ENCODE measurements at places on chromosomes 7 and 10. TPM values are rescaled to one million over a fixed set of nuclear protein-coding genes. Genes with fewer than 3 reads are reported as not detected.

DNA sequence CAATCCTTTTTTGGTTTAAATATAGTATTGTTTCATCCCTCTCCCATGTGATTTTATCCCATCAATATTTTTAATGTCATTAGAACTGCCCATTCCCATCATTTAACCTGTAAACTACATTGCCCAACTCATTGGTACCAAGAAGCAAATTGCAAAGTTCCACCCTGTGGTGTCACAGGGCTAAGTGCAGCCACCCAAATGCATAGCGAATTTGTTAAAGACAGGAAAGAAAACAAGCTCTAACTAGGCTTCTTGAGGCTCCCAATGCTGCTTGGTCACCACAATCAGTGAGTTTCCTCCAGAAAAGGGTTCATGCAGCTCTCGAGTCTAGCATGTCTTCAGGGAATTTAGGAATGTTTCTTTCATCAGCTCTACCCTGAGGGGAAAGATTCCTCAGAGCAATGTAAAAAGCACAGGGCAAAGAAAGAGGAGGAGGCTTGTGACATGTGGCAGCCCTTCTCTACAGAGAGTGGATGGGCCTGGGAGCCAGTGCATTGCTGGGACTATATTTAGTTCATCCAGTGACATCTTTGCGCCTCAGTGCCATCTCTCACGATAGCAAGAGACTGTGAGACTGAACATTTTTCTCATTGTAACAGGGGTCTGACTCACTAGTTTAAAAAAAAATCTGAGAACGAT lies 58.1 kb downstream of the CAV1 start:
- no peaks in the 10 kb centered on the region for H3K4me1 ChIP-seq
- no peaks in the 10 kb centered on the region for H3K27me3 ChIP-seq
- H3K27ac ChIP-seq, result no peak overlapping the region

GRCh38 chr10:99431190-99431760 lies 851 bp upstream of the GOT1 start:
- peak overlapping the region; percentile 88 for H3K4me3 ChIP-seq
- H3K36me3 ChIP-seq, result no peaks in the 10 kb centered on the region
- peaks cover 17% of the 10 kb centered on the region for H3K4me1 ChIP-seq
- peak; percentile 73 for DNase-seq
- no peaks in the 10 kb centered on the region for H3K27me3 ChIP-seq
- H3K27ac ChIP-seq, result peak overlapping the region; percentile 95

- no peak overlapping the region for H3K27ac ChIP-seq
- no peaks in the 10 kb centered on the region for H3K27me3 ChIP-seq
These were observed 808.3 kb downstream of the REEP3 start for GRCh38 chr10:64329510-64329909.

DNA sequence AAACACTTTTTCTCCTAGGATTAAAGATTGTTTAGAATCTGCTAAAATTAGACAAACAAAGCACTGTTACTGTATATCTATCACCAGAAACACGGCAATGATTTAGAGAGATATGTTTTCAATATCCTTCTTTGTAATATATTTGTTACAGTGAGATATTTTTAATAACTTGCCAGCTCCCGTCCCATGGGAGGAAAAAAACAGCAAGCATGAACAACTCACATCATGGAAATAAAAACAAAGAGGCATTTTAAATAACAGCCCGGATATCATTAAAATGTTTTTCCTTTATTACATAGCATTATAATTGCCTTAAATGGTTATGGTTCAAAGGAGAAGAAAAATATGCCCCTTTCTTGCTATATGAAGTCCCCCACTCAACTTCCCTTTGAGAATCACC lies 272.1 kb downstream of the BMPER start:
- H3K27me3 ChIP-seq, result no peaks in the 10 kb centered on the region
- H3K4me1 ChIP-seq, result no peaks in the 10 kb centered on the region
- DNase-seq, result no peak
- H3K27ac ChIP-seq, result no peak overlapping the region
- no peak overlapping the region for H3K4me3 ChIP-seq
- H3K36me3 ChIP-seq, result no peaks in the 10 kb centered on the region

- no peaks in the 10 kb centered on the region for H3K4me1 ChIP-seq
- H3K36me3 ChIP-seq, result no peaks in the 10 kb centered on the region
- no peak overlapping the region for H3K27ac ChIP-seq
- DNase-seq, result no peak
- H3K4me3 ChIP-seq, result no peak overlapping the region
These were observed 10.9 kb downstream of the OGDHL start for GRCh38 chr10:49751216-49751615.

Gene GBX1
- total RNA-seq, result not detected

- no peak for DNase-seq
- H3K27me3 ChIP-seq, result no peaks in the 10 kb centered on the region
- no peaks in the 10 kb centered on the region for H3K4me1 ChIP-seq
- H3K36me3 ChIP-seq, result no peaks in the 10 kb centered on the region
- no peak overlapping the region for H3K27ac ChIP-seq
These were observed 166.6 kb downstream of the THSD7A start for GRCh38 chr7:11665357-11665756.

DNA sequence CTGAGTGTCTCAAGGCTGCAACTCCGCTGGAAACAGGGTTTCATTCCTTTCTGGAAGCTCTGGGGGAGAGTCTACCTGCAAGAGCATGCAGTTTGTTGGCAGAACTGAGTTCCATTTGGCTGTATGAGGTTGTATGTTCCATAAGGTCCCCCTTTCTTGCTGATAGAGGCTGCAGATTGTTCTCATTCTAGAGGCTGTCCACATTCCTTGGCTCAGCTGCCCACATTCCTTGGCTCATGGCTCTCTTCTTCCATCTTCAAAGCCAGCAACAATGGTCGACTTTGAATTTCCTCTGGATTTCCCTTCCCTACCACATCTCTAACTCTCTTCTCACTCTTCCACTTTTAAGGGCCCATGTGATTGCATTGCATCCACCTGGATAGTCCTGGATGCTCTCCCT lies 147.3 kb upstream of the CDCA7L start:
- no peaks in the 10 kb centered on the region for H3K27me3 ChIP-seq
- H3K4me1 ChIP-seq, result no peaks in the 10 kb centered on the region
- no peak overlapping the region for H3K27ac ChIP-seq

Gene RASA4
- 27.3 TPM for total RNA-seq

Gene CPN1
- not detected for total RNA-seq

DNA sequence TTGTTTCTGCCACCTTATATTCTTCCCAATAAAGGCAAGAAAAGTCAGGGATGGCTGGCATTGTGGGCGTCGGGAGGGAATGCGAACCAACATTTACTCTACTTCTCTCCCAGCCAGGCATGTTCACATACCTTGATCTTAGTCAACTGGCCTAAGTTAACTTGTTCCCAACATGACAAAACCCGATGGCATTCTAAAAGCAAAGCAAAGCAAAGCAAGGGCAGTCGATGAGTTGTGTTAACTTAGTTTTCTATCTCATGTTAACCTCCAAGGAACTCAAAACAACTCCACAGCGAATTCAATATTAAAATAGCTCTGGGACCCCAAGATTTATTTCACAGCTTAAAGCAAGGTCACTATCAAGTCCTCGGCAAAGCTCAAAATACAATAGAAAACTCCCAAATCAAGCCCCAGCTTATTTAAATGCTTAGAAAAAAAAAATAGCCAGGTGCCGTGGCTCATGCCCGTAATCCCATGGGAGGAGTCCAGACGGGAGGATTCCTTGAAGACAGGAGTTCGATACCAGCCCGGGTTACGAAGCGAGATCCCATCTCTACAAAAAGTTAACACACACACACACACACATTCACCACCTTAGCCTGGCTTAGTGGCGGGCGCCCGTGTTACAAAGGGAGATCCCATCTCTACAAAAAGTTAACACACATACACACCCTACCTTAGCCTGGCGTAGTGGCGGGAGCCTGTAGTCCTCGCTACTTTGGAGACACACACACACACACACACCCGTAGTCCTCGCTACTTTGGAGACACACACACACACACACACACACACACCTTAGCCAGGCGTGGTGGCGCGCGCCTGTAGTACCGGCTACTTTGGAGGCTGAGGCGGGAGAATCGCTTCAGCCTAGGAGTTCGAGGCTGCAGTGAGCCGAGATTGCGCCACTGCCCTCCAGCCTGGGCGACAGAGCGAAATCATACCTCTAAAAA lies 901 bp upstream of the CCNY start:
- H3K4me1 ChIP-seq, result peaks cover 16% of the 10 kb centered on the region
- no peak for DNase-seq
- no peaks in the 10 kb centered on the region for H3K36me3 ChIP-seq
- peak overlapping the region; percentile 93 for H3K4me3 ChIP-seq
- peak overlapping the region; percentile 68 for H3K27ac ChIP-seq

- peak; percentile 45 for DNase-seq
- no peaks in the 10 kb centered on the region for H3K27me3 ChIP-seq
- H3K36me3 ChIP-seq, result no peaks in the 10 kb centered on the region
- no peak overlapping the region for H3K4me3 ChIP-seq
- no peak overlapping the region for H3K27ac ChIP-seq
- no peaks in the 10 kb centered on the region for H3K4me1 ChIP-seq
These were observed 2.3 kb downstream of the NACAD start for GRCh38 chr7:45086331-45087065.

Gene HMX3
- total RNA-seq, result not detected

DNA sequence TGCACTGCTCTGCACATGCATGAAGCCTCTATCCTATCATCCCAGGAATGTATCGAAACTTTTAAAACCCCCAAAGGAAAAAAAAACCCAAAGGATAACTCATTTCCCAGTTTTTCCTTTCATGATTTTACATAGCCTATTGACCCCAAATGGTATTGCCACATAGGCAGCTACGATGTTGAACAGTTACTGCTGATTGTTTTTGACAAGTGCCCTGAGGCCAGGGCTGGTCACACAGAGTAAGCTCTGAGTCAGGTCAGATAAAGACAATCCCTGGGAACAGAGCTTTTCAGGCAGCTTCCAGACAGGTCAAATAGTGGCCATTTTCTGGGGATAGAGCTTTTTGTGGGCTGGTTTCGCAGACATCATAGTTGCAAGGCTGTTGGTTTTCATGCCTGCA lies 52.1 kb downstream of the MYL10 start:
- H3K4me3 ChIP-seq, result no peak overlapping the region
- H3K27me3 ChIP-seq, result no peaks in the 10 kb centered on the region
- no peak overlapping the region for H3K27ac ChIP-seq
- no peaks in the 10 kb centered on the region for H3K4me1 ChIP-seq

Gene CABCOCO1
- not detected for total RNA-seq

GRCh38 chr7:33186192-33186591 lies 56.8 kb downstream of the BBS9 start:
- H3K4me1 ChIP-seq, result no peaks in the 10 kb centered on the region
- no peaks in the 10 kb centered on the region for H3K36me3 ChIP-seq
- H3K4me3 ChIP-seq, result no peak overlapping the region
- no peaks in the 10 kb centered on the region for H3K27me3 ChIP-seq
- no peak overlapping the region for H3K27ac ChIP-seq
- no peak for DNase-seq

- no peak overlapping the region for H3K27ac ChIP-seq
- no peaks in the 10 kb centered on the region for H3K27me3 ChIP-seq
- no peaks in the 10 kb centered on the region for H3K4me1 ChIP-seq
- DNase-seq, result no peak
- H3K36me3 ChIP-seq, result no peaks in the 10 kb centered on the region
These were observed 10.3 kb downstream of the GFRA1 start for GRCh38 chr10:116262678-116263077.

GRCh38 chr10:22670788-22671187 lies 43.6 kb downstream of the PIP4K2A start:
- H3K27me3 ChIP-seq, result no peaks in the 10 kb centered on the region
- H3K36me3 ChIP-seq, result no peaks in the 10 kb centered on the region
- H3K27ac ChIP-seq, result no peak overlapping the region
- DNase-seq, result no peak
- peaks cover 10% of the 10 kb centered on the region for H3K4me1 ChIP-seq
- no peak overlapping the region for H3K4me3 ChIP-seq

Gene PTPRZ1
- 1.3 TPM for total RNA-seq

Gene PDE6C
- total RNA-seq, result not detected

DNA sequence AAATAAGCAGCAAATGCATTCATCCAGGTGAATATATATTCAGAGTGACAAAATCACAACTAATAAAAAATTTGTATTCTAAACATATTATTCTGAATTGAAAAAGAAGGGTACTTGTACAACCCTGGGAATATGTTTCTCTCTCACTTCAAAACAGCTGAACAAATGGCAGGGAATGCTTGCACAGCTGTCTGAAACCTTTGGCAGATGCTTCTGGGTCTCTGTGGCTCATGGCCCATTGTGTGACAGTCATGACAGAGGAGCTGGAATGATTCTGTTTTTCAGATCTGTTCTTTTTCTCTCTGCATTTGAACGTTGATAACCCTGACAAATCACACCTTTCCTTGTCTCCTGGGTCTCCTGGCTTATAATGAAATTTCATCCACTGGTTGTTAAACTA lies 275.7 kb upstream of the FZD1 start:
- H3K36me3 ChIP-seq, result no peaks in the 10 kb centered on the region
- H3K27ac ChIP-seq, result no peak overlapping the region
- H3K4me3 ChIP-seq, result no peak overlapping the region

DNA sequence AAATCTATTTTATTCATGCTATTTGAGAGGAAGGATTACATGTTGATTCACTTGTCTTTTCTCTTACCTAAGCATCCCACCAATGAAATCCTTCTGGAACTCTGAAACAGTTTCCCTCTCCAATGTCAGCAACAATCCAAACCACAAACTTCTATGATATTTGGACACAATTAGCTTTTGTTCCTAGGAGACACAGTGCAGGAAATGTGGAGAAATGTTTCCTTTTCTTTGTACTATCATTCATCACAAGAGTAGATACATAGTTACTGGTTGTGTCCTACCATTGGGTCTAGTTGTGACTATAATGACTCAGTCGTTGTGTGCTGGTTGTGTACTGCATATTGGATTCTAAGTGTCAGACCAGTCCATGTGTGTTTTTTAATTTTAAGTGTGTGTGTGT lies 156.8 kb upstream of the MAGI2 start:
- no peaks in the 10 kb centered on the region for H3K4me1 ChIP-seq
- DNase-seq, result no peak

Gene ITPRID1
- total RNA-seq, result not detected

DNA sequence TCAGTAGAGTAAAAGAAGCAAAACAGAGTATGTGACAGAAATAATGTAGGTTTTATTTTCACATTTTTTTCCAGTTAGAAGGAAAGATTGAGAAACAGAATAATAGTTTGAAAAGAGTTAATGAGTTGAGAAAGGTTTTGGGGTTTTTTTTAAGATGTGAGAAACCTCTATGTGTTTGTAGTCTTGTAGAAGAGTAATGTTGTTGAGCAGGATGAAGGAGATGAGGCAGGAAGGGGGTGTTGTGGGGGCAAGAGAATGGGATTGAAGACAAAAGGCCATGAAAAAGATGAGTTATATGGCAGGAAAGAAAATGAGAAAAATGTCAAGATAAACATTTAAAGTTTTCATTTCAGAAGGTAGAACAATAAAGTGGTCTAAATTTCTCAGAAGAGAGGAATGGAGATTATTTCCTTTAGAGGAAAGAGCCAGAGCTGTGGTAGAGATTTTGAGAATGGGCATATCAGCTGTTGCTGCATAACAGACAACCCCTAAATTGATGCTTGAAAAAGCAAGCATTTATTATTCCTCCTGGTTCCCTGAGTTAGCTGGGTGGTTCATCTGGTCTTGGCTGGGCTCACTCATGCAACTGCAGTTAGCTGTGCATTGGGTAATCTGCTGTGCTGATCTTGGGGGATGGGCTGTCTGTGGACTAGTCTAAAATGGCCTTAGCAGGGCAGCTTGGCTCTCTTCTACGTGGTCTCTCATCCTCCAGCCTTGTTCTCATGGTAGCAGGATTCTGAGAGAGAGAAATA lies 27.1 kb downstream of the PCGF5 start:
- no peaks in the 10 kb centered on the region for H3K27me3 ChIP-seq
- no peak overlapping the region for H3K4me3 ChIP-seq
- DNase-seq, result no peak
- no peak overlapping the region for H3K27ac ChIP-seq
- no peaks in the 10 kb centered on the region for H3K36me3 ChIP-seq

- H3K27me3 ChIP-seq, result no peaks in the 10 kb centered on the region
- no peaks in the 10 kb centered on the region for H3K36me3 ChIP-seq
- no peak overlapping the region for H3K27ac ChIP-seq
- H3K4me1 ChIP-seq, result peaks cover 3% of the 10 kb centered on the region
- no peak overlapping the region for H3K4me3 ChIP-seq
These were observed 84.0 kb upstream of the FAM3C start for GRCh38 chr7:121480058-121480457.
